ENCODE measurements at places on chromosomes 4 and X.

GRCh38 chr4:68606240-68606639 is 30.1 kb upstream of the UGT2B17 start:
- no peak for DNase-seq

- DNase-seq: no peak
Observed at GRCh38 chr4:158996669-158997074, 106.2 kb upstream of the RAPGEF2 start.

GRCh38 chr4:88062311-88062710 is 54.9 kb downstream of the PKD2 start:
- no peak for DNase-seq

DNA sequence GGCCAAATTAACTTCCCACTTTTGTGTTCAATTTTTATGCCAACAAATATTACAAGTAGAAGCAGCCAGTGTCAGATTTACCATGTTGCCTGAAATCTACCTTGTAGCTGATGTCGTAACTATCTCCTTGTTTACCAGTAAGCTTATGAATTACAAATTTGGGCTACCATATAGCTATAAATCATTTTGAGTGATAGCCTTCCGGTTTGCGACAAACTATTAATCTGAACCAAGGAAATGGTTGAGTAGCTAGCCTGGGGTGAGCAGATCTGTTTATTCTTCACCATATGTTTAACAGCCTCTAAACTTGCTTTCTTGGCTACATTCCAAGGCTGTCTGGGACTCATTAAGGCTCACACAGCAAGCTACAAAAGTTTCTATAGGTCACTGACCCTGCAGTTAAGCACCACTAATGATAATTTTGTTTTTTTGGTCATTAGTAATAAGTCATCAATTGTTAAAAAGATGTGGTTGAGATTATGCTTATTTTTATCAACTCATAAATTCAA is 218.7 kb upstream of the SPOCK3 start:
- DNase-seq: no peak

GRCh38 chr4:22692736-22693135 is at the start of gene GBA3:
Gene GBA3 (plus strand): TSS chr4:22692937.
- no peak for DNase-seq

GRCh38 chrX:6718766-6719165 is 183.8 kb upstream of the VCX3A start:
- DNase-seq: no peak

GRCh38 chr4:1192091-1192492 is 19.7 kb upstream of the SPON2 start:
- DNase-seq: no peak

Measured in activated naive CD4-positive, alpha-beta T cell treated with anti-CD3 and anti-CD28 coated beads, Interleukin-2, amount 50 U/mL, for 16 hours (primary cell).